Hepatocyte (in vitro differentiated cells): ENCODE measurements at places on chromosomes 12 and 14. TPM values are rescaled to one million over a fixed set of nuclear protein-coding genes. Genes with fewer than 3 reads are reported as not detected.

DNA sequence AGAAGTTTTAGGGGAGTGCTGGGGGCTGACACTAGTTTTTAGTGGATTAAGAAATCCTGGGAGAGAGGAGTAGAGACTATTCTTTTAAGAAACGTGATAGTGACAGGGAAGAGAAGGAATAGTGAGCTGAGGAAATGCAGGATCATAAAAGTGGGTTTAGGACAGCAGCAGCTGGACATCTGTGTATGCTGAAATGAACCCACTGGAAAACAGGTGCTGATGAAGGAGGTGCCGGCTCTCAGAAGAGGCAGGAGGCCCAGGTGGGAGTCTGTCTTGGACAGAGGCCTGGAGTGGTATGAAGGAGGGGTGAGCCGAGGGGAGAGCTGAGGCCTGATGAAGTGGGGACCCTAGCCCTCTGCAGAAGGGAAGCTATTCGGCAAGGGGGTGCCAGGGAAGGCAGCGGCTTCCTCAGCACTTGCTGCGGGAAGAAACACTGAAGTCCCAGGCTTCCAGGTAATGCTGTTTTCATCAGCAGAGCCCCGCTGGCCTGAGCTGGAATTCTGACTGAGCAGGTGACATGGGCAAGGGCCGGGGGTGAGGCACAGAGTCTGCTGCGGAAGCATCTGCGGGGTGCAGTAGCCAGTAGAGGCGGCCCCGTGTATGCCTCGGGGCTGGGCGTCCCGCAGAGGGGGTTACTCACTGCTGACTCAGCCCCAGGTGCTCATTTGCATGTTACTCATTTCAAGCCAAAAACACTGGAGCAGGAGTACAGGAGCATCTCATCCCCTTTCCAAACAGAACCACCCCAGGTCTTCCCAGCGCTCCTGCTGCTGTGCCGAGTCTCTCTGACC, 89.7 kb downstream of the TMCC3 start:
- peak; percentile 40 for DNase-seq

PRMT5 gene
- total RNA-seq, result 38.9 and 52.2 TPM in 2 replicates

- DNase-seq, result peak; percentile 68
Observed at GRCh38 chr14:60721326-60722106, 2.6 kb downstream of the SIX4 start.

DNA sequence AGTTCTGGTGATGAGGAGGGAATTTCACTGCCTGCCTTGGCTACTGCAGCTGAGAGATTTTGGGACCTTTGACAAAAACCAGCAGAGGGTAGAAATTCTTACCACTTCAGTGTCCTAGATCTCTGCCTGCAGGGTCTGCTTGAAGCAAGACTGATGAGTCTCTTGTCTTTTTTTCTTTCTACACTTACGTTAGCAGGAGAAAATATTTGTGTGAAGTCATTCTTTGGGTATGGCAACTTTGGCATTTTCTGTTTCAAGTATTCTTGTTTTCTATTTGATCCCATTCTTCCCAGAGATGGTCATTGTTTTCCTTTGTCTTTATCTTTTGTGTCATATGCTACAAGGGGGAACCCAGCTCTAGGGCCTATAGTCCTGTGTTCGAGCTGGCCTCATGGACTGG, 65.6 kb upstream of the FERMT2 start:
- DNase-seq, result no peak

GRCh38 chr12:42236017-42236416, 2.0 kb downstream of the YAF2 start:
- no peak for DNase-seq

SEC23A gene
- total RNA-seq, result 172 and 193 TPM in 2 replicates

DNA sequence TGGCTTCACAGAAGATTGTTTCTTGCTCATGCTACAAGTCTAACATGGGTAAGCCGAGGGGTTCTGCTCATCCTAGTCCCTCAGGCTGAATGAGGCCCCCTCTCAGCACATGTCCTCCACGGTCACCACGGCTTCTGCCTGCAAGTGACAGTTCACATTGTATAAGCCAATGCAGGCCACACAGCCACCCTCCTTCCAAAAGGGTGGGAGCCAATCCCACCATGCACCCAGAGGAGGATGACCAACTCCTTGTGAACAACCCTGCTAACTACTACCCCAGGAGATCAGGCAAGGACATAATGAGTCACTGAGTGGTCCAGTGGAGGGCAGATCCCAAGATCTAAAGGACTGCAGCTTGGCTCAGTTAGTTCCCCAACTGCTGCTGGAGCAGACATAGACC, 6.1 kb downstream of the SPRING1 start:
- DNase-seq, result no peak

PRPH gene
- total RNA-seq, result 0.70 and 1.1 TPM in 2 replicates

- DNase-seq, result no peak
Observed at GRCh38 chr14:79724934-79725717, 486.2 kb downstream of the DIO2 start.

GRCh38 chr12:55699471-55700055, 8.1 kb downstream of the ITGA7 start:
- no peak for DNase-seq

DNA sequence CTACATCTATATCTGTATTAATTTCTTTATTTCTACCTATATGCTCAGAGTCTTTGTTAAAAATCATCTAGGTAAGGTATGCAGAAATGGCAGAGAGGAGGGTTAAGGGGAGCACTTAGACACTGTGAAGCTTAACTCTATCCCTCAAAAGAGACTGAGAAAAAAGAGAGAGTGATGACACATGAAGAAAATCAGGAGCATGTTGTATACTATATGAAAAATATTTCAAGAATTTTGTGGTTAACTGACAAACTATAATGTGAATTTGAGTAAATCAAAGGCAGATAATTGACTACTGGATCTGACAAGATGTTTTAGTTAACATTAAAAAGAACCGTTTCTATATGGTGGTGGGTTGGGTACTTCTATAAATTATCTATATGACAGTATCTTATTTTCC, 1814.2 kb upstream of the SEL1L start:
- DNase-seq, result no peak

DNA sequence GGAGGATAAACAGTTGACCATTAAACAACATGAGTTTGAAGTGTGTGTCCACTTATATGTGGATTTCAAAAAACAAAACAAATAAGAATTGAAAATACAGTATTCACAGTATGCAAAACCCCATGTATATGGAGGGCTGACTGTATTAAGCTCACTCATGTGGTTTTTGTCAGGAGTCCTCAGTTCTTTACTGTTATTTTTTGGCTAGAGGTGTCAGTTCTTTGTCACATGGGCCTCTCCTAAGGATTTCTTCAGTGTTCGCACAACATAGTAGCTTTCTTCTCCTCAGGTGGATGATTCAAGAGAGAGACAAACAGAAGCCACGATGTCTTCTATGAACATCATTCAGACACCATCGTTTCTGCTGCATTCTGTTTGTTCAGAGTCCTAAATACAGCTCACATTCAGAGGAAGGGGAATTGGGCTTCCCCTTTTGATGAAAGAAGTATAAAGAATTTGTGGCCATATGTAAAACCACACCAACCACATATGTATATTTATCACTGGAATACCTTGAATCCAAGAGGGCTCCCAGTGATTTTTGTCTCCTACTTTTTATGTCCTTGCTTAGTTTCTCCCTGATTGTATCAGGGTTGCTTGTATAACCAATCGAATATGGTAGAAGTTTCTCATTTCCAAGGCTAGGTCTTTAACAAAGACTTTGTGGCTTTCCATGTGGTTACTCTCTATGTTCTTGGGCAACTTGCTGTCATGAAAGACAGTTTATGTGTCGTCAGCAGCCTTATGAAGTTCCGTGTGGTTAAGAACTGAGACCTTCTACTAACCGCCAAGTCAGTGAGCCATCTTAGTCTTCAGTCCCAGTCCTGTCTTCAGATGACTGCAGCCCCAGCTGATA, 18.9 kb downstream of the MNAT1 start:
- DNase-seq, result no peak

DNA sequence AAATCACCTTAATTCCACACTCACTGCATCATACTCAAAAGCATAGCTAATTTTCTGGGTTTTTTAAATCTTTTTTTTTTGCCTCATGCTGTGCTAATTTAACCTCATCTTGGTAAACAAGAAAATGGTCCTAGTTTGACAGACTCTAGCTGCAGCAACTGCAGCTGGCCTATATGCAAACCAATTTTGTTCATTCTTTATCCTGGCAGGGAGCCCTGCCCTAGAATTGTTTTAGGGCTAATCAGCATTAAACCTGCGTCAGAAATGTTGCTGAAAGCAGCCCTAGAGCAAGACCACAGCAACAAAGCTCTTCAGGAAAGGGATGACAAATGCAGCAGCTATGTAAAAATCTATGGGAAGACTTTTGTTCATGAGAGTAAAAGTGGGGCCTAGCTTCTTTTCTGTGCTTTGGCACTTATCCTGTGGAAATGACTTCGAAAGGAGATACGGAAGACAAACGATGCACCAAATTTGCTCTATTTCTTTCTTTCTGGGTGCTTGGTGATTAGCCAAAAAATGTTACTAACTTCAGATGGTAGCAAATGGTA, 72.2 kb downstream of the DENND5B start:
- DNase-seq, result peak; percentile 58

DNA sequence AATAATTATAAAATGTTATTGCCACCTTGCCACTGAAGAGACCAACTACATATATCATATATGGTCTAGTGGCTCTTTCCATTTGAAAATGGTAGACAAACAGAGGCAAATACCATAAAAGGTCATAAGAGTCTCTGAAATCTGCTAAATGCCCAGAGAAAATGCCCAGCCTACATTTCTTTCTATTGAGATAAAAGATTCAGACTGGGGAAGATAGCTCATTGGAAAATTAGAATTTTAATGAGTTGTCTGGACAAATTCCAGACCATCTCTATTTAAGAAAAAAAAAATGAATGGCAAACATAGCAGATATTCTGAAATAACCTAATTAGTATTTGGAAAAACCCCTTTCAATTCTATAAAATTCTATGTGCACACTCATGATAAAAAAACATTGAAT, 79.9 kb upstream of the BBS10 start:
- DNase-seq, result no peak

IAPP gene
- total RNA-seq, result not detected in 2 replicates
